ENCODE measurements at places on chromosomes 13 and 19. TPM values are rescaled to one million over a fixed set of nuclear protein-coding genes. Genes with fewer than 3 reads are reported as not detected.

CRB3 gene
- 6.5 TPM for total RNA-seq

NDFIP2 gene
- 3.1 TPM for total RNA-seq

RPL18 gene
- total RNA-seq: 2,752 TPM

WDR88 gene
- total RNA-seq: not detected

KLF2 gene
- 617 TPM for total RNA-seq

ZNF155 gene
- total RNA-seq: 11.3 TPM
